ENCODE measurements at places on chromosomes 11 and 22.

- DNase-seq: no peak
Observed at GRCh38 chr22:17443405-17444203, 74.3 kb downstream of the CECR2 start.

DNA sequence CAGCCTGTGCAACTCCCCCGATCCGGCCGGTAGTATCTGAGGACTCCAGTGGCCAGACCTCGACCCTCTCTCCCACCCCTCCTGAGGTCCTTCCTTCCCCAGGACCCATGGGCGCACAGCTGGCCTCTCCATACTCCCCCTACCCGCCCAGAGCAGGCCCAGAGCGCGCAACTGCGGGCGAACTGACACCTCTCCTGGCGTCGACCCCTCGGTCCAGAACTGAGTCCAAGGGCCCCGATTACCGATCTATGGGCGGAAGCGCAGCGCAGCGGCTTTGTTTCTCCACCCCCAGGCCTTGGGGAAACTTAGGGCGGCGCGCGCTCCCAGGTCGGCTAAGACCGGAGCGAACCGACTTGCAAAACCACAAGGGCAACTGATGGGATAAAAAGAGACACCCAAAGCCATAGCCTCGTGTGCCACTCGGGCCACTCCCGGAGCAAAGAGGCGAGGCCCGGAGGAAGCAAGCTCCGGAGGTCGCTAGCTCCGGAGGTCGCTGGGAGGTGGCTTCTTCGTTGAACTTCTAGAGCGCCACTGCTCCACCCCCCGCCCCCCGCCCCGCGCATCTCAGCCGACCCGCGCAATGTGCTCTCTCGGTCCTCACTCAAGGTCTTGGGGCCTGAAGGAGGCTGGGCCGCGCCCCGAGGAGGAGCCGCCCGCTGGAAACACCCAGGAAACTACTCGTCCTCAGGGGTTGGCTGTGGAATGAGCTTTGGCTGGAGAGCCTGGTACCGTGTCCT, 9.8 kb upstream of the ALX4 start:
- no peak for DNase-seq

DNA sequence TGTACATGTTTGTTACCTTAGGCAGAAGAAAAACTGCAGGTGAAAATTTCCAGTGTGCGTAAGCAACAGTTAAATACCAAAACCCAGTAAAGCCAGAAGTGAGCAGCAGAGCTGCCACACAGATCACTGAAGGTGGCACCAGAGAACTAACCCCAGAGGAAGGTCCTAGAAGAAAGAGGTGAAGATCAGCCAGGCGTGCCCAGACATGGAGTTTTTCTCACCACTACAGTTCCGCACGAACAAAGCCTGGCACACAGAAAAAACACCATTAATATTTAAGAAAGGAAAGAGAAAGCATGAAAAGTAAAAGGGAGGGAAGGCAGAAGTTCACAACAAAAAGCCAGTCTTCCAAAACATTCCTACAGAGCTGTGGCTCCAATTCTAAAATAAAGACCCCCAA, 60.7 kb downstream of the STK33 start:
- DNase-seq: no peak

DNA sequence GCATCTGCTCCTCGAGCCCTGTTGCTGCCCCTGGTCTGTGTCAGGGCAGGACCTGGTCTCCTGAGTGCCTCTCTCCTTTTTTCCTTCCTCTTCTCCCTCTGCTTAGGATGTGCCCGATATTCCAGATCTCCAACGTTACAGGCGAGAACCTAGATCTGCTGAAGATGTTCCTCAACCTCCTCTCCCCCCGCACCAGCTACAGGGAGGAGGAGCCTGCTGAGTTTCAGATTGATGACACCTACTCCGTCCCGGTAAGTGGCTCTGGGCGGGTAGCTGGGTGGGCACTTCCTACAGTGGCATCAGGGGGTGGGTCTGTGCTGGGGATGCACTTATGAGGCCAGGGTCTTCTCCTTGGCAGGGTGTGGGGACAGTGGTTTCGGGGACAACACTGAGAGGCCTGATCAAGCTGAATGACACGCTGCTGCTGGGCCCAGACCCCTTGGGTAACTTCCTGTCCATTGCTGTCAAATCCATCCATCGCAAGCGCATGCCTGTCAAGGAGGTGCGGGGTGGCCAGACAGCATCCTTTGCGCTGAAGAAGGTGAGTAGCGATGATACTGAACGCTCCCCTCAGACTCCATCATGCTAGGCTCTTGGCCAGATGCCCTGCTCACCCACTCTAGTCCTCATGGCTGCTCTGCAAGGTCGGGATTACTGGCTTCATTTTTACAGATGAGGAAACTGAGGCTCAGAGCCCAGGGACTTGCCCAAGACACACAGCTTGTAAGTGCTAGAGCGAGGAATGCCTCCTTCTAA, 20.3 kb downstream of the GTPBP1 start:
- DNase-seq: no peak

DNA sequence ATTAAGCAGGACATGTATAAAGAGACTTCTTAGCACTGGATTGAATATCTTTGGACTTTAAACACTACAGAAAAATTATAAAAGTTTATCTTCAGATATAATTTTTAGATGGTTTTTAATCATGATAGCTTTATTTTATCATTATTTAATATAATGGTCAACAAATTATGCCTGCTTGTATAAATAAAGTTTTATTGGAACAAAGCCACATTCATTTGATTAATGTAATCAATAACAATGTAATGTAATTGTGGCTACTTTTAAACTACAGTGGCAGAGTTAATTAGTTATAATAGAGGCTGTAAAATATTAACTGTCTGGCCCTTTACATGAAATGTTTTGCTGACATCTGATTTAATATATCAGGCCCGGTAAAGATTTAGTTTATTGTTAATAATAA, 70.0 kb downstream of the STIM1 start:
- DNase-seq: no peak

GRCh38 chr11:44235765-44236201, 74.2 kb downstream of the ALX4 start:
- no peak for DNase-seq

DNA sequence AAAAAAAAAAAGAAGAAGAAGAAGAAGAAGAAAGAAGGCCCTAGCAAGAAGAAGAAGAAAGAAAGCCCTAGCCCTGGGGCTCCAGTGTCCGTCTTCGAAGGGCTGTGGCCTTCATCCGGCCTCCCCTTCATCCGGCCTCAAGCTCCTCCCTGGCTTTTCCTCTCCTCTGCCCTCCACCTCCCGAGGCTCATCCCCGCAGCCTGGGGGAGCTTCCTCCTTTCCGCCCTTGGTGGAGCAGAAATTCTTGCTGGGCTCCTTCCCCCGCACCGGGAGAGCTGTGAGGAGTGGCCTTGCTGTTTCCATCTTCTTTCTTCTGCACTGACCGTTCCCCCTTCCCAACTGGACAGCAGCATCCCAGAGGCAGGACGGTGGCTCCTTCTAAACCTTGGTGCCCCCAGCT, 9.5 kb upstream of the LTO1 start:
- DNase-seq: no peak

DNA sequence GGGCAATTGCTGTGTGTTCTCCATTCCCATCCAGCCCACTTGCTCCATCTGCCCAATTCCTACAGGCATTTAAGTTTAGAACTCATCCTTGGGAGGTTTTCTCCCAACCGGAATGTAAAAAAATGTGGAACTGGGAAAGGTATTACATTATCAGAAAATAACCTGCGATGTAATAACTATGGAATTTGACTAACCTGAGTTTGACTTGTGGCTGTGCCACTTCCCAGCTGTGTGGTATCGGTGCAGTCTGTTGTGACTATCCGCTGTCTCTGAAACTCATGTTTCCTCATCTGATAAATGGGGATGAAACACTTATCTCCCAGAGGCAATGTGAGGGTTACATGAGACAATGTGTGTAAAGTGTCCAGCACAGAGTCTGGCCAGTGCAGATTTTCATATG, 77.6 kb downstream of the TENM4 start:
- no peak for DNase-seq

GRCh38 chr11:64537876-64538275, 53.1 kb upstream of the SLC22A12 start:
- no peak for DNase-seq

GRCh38 chr22:34866495-34867131, 199.3 kb upstream of the ISX start:
- no peak for DNase-seq

DNA sequence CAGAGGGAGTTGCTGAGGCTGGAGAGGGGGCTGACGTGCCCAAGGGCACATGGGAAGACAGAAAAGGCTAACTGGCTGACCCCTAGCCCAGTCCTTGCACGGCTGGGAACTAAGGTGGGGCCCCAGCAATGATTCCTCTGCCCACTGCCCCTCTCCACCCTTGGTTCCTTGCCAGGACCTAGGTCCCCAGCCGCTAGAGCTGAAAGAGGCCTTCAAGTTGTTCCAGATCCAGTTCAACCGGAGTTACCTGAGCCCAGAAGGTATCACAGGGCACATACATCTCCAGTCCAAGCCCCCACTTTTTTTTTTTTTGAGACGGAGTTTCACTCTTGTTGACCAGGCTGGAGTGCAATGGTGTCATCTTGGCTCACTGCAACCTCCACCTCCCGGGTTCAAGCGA, 390 bp downstream of the CTSW start:
- no peak for DNase-seq

GRCh38 chr22:24516301-24516737, 21.2 kb downstream of the UPB1 start:
- no peak for DNase-seq

GRCh38 chr11:10401256-10401655, 53.8 kb upstream of the AMPD3 start:
- DNase-seq: no peak

GRCh38 chr11:93623920-93624319, 37.6 kb upstream of the CEP295 start:
- no peak for DNase-seq

GRCh38 chr11:113168354-113169342, 145.7 kb upstream of the TTC12 start:
- no peak for DNase-seq

DNA sequence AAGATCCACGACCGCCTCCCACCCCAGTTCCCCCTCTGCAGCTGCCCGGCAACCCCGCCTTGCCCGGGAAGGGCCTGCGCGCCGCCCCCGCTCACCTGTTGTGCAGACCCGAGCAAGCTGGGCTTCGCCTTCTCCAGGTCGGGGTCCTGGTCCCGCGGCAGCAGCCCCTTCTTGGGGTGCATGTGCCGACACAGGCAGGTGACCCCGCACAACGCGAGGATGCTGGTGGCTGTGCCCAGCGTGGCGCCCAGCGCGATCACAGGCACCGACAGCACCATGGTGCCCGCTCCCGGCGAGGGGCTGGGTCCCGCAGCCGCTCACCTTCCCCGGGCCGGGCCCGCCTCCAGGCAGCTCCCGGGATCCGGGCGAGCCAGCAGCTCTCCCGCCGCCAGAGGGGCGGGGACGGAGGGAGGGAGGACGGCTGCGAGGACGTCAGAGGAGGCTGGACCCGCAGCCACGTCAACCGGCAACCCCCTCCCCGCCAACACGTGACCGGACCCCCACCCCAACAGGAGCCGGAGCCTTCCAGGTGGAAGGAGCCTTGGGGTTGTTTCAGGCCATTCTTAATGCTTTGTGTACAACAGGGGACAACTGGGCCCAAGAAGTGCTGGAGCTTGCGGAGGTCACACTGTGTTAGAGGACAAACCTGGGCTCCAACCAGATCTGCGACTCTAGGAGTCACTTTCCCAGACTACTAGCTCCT, at the start of gene SYT13:
Gene SYT13 (minus strand): TSS at position 412 of the 703 bp plus-strand sequence. CDS start 134 bp downstream, at position 278.
- no peak for DNase-seq
